Putamen (tissue), 1 donor: ENCODE measurements at places on chromosomes 4 and X.
A peak's percentile ranks its signal among the peaks of the same experiment; 100 is the strongest.

- DNase-seq: no peak
Measured at GRCh38 chr4:35730414-35730813, 513.9 kb downstream of the ARAP2 start.

DNA sequence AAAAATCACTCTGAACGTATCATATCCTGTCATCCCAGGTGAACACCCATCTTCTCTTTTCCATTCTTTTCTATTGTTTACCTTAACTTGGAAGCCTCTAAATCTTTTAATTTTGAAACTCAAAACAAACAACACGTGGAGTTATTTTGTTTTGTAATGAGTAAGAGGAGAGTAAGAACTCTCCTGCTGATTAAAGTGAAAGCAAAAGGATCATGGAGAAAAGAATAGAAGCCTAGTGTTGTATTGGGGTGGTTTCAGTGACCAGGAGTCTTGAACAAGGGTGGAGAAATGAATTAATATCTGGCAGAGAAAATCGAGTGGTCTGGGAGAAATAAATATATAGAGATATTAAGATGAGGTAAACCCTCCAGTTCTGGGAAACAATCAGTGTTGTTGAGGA, 237.4 kb upstream of the UGT8 start:
- DNase-seq: no peak

DNA sequence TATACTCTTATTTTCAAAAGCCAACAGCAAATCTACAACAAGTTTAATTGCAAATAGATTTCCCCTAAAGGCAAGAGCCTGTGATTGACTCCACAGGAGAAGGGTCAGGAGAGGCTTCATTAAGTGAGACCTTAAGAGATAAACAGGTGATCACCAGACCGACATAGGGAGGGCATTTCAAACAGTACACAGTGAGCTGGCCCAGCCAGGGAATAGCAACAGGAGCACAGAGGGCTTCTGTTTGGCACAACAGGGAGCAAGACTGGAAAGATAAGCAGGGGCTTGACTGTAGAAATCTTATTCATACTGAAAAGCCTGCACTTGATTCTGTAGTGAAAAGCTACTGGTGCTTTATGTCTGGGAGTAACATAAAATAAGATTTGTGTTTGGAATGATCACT, 3.9 kb downstream of the RUFY3 start:
- DNase-seq: no peak

- no peak for DNase-seq
Measured at GRCh38 chr4:145583191-145584055, 35.8 kb upstream of the MMAA start.

DNA sequence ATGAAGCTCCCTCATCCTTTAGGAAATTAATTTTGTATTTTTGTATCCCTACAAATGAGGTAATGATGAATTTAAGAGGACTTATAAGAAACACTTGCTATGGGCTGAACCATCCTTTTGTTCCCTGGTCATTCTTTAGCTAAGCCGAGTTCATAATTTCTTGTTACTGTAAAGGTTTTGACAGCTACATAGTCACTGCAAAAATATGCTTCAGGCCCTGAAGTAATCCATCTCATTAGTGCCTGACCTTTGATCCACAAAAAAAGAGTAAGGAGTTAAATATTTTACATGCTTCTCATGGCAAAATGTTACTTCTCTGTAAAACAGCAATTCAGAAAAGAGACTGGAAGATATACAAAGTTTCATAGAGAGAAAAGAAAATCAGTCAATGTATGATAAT, 290.6 kb upstream of the SLIT2 start:
- DNase-seq: no peak

DNA sequence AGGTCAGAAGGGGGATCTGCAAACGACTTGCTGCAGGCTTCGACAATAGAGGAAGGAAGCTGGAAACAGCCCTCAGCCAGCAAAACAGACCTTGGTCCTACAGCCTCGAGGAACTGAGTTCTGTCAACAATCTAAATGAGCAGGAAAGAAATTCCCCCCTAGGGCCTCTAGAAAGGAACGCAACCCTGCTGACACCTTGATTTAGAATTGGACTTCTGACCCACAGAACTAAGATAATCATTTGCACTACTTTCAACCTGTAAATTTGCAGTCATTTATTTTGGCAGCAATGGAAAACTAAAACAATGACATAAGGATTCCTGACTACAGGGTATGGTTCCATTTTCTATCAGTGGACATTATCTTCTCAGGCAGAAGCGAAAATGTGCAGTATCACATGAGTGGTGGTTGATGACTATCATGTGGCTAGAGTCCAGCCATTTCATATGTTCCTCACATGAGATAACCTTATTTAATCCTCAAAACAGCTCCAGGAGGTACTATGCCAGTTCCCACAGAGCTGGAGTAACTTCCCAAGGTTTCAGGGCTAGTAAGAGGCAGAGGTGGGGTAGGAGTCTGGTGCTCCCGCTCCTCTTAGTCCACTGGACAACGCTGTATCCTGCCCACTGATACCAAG, 61.6 kb downstream of the SAT1 start:
- no peak for DNase-seq

DNA sequence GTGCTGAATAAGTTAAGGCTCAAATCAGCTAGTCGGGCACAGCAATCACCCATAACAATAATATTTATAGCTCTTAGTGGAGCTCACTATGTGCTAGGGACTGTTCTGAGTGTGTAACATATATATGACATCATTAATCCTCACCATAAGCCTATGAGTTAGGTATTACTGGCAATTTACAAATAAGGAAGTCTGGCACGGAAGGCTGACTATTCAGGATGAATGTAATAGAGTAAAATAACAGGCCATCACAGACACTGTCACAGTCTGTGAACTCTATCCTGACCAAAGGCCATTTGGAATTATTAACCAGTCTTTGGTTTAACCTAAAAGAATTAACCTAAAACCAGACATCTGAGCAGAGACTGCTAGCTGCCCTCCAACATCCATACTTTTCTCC, 119.3 kb downstream of the C4orf51 start:
- DNase-seq: no peak

- DNase-seq: no peak
Measured at GRCh38 chrX:41452565-41453356, 5.6 kb downstream of the NYX start.

DNA sequence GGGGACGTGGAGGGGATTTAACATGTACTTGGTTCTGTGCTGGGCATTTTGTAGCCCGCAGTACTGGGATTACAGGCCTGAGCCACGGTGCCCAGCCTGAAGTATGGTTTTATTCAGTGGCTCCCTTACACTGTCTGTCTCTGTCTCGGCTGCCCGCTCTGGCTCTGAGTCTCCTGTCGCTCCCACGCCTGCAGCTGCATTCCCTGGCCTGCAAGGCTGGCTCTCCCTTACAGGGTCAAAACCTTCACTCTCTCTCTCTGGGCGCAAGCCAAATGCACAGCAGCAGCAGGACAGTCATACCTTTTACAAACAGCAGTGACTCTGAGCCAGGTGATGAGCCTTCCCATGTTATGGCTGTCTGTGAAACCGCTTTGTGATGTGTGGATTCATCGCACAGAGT, 72.1 kb downstream of the HTRA3 start:
- peak; percentile 21 for DNase-seq

GRCh38 chrX:130741151-130741550, 161.9 kb downstream of the ENOX2 start:
- DNase-seq: no peak

GRCh38 chrX:134908356-134908755, 82.4 kb upstream of the SMIM10 start:
- DNase-seq: no peak

- no peak for DNase-seq
Measured at GRCh38 chrX:1153940-1154339, 58.5 kb downstream of the CRLF2 start.

GRCh38 chr4:117941611-117942010, 92.7 kb upstream of the NDST3 start:
- DNase-seq: no peak

- no peak for DNase-seq
Measured at GRCh38 chrX:111257733-111258132, 12.6 kb downstream of the CAPN6 start.

DNA sequence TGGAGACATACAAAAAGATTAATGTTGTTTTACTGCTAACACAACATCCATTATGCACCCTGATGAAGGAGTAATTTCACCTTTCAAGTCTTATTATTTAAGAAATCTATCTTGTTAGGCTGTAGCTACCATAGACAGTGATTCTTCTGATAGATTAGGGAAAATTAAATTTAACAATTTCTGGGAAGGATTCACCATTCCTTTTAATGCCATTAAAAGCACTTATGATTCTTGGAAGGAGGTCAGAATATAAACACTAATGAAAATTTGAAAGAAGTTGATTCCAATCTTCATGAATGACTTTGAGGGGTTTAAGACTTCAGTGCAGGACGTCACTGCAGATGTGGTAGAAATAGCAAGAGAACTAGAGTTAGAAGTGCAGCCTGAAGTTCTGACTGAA, 69.8 kb downstream of the F11 start:
- no peak for DNase-seq

GRCh38 chrX:130264573-130264972, 4.1 kb downstream of the ZNF280C start:
- no peak for DNase-seq

DNA sequence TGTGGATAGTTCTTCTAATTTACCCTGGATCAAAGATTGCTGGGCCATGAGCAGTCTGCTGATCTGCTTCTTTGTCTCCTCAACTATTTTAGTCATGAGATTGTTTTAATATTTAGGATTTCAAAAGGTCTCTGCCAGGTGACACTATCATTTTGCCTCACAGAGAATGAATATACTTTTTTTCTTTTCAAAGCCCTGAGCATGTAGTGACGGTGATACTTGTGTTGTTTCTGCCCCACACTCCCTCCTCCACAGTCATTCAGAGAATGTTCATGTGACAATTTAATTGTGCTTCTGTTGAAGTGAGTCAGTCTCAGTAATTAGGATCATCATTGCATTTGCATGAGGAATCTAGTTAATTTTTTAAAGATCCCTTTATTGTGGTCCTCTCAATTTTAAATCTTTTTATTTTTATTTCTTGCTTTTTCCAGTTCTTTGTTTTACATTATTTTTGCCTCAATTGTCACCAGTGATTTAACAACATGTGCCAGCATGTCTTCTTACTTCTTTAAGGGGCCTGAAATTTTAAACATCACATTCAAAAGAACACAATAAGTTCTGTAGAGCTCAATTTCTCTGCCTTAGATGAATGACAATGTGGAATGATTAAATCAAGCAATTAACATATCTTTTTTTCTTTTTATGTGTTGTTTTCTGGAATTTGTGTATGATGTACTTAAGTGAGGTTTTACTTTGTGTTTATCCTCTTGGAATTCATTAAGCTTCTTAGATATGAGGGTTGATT, 12.3 kb downstream of the MMRN1 start:
- no peak for DNase-seq

GRCh38 chr4:178086320-178086719, 644.1 kb upstream of the AGA start:
- no peak for DNase-seq

DNA sequence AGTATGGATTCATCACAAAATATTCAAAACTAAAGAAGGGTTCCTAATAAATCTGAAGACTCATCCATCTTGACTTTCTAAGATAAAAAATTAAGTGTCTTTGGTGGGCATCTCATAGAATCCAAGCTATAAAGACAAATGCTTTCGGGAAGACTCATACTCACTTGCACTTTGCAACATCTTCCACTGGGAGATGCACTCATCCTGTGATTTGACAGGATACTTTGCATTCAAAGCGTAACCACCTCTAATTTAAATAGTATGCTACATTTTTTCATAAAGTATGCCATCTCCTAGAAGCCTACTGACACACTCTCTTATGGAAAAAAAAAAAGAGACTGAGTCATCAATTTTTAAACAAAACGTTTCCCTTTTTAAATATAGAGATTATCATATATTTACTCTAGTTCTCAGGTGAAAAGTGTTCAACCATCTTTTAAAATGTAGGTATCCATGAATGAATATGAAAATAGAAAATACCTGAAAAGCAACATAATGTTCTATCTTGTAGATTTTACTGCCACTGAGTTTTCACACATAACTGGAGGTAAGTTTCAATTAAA, 119.6 kb downstream of the KLHL13 start:
- DNase-seq: no peak

GRCh38 chr4:80125252-80126177, 52.5 kb upstream of the ANTXR2 start:
- no peak for DNase-seq

DNA sequence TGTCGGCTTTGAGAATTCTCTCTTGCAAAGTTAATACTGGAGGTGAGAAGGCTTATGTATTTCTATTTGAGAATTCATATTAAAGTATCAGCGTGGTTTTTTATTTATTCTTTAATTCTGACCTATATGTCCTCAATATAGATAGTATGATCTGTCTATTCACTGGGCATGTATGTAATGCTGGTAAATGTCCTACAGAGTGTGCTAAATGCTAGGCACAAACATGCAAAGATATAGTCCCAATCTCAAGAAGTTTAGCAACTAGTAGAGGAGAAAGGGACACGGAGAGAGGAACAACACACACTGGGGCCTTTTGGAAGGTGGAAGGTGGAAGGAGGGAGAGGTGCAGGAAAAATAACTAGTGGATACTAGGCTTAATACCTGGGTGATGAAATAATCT, 11.0 kb upstream of the BMPR1B start:
- DNase-seq: no peak

DNA sequence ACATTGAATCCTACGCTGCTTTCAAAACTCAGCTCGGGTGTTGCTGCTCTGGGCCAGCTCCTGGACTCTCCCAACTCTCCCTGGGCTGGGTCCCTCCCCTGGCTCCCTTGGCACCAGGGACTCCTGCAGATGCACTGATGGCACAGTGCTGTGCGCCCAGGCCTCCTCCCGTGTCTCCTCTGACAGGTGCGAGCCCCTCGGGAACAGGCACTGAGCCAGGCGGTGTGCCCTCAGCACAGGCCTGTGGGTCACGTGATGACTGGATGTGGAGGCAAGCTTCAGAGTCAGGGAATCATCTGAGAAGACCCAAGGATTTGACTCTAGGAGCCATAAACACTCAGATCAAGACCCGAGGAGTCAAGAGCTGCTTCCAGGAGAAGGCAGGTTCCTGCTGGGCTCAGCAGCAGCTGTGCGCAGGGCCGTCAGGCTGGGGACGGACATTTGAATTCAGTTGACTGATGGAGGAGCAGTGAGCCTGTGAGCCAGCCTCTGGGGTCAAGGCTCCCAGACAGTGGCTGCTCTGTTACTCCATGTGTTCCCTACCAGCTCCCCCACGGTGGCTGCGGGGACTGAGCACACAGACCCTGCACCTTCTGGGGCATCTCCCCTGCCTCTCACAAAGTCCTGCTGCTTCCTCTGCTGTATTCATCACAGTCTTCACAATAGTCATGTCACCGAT, 33.0 kb downstream of the NAT8L start:
- no peak for DNase-seq

DNA sequence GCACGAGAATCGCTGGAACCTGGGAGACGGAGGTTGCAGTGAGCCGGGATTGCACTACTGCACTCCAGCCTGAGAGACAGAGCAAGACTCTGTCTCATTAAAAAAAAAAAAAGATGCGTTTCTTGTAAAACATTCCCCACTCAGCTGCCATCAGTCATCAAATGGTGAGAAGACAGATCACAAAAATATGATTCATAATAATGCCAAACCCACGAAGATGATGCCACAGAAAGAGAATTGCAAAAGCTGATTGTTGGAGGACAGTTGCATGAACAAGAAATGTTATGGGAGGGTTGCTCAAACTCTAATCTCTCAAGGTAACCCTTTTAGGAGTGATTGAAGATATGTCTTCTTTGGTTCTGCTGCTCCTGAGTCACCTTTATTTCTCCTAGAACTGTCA, 21.4 kb upstream of the SMIM14 start:
- peak; percentile 58 for DNase-seq
